Activated CD4-positive, alpha-beta T cell treated with anti-CD3 and anti-CD28 coated beads, Interleukin-2, amount 50 U/mL, for 24 hours (primary cell): ENCODE measurements at places on chromosomes 5 and 9.

DNA sequence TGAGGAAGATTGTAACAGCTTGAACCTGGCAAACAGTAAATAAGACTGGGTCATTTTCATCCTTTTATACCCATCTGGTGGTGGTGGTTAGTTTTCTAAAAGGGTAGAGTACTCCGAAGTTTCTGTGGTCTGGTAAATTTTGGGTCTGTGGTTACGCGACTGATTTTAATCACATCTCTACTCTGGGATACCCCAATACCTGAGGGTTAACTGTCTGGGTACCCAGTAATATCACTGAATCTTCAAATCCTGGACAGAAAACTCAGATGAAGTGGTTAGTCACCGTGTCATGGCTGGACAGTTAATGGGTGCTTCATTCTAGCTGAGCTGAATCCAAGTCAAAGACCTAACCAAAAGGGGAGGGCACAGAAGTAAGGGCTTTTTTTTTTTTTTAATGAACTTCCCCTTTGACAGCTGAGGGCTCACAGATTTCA, 474.2 kb downstream of the GADD45G start:
- DNase-seq: no peak

GRCh38 chr9:133109931-133110650, 10.9 kb downstream of the RALGDS start:
- no peak for DNase-seq

- no peak for DNase-seq
Measured at GRCh38 chr5:132641241-132641723, 16.7 kb upstream of the IL13 start.

DNA sequence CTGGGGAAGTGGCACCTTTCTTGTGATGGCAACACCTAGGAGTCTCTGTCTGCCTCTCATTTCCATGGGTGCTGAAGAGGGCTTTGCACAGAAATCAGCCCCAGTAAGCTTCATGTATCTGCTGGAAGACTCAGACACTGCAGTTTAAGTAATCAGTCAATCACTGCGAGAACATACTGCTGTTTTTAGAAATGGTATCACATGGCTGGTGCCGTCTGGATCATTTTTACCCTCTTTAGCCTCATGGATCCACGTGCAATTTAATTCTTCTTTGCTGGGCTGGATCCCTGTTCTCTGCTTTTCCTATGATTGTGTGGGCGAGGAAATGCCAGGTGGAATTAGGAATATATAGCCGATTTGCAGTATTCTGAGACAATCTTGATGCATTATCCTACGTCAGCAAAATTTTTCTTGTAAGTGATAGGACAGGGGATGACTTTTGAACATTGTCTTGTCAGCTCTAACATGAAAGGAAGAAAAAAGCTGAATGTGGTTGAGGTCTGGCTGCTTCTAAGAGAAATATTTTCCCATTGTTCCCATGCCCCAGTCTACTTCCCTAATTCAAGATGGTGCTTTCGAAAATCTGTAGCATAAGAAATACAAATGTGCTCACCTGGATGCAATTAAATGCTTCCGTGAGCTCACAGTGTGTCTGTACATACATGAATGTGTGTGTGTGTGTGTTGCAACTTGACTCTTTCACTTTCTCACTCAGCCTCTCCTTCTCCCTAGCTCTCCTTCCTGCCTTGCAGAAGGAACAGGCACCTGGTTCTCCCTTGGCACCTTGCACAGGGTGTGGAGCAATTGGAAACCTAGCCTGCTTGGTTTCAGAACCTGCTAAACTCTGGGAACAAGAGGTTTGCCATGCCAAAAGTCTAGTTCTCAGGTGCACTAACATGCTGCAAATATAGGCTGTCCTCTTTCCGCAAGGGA, 281.6 kb downstream of the NTRK2 start:
- DNase-seq: no peak
